T47D (cell line): ENCODE measurements at places on chromosomes 1 and 21.

DNA sequence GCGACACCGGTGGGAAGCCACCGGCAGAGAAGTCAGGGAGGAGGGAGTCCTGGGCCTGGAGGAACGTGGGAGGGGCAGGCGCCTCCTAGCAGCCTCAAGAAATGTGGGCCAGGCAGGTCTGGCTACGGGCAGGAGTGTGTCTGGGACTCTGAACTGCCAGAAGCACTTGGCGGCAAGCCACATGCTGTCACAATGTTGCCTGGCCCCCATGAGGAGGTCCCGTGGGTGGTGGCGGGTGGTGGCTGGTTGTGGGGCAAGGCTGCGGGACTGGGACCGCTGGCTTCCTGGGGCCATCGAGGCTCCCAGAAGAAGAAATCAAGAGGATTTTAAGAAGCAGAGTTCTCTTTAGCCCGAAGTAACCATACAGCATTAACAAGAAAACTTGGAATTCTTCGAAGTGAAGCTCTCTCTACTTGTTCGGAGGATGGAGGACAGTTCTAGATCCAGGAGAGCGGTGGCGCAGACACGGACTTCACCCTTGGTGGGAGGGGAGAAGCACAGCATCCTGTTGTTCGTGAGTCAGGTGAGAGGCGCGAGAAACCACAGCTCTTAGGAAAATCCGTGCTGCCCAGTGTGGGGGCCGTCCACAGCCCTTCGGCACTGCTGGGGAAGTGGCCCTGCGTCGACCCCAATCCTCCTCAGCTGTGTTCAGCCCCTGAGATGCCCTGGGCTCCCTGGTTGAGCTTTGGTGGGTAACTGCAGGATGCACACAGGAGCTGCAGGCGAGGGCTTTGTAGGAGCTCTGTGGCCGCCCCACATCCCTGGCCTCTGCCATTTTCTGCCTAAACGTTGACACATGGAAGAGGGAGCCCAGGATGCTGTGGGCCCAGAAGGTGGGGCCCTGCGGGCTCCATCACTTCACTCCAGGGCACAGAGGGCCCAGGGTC is 12.4 kb downstream of the SKI start:
- DNase-seq: no peak

GRCh38 chr1:41807390-41807789 is 111.3 kb downstream of the HIVEP3 start:
- DNase-seq: no peak

GRCh38 chr1:113669988-113670387 is 89.3 kb downstream of the PHTF1 start:
- DNase-seq: no peak

DNA sequence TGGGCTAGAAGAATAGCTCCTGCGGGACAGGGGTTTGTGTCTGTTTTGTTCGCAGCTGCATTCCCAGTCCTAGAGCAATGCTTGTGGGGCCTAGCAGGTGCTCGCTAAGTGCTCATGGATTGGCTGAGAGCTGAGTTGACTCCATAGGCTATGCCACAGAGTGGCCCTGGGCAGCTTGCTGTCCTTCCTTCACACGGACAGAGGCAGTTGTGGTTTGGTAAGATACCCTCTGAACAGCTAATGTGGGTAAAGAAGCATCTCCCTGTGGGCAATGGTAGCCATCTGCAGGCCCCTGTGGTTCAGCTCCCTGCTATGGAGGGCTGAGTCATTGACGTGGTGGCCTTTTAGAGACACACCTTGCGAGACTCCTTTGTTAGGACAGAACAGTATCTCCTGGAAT is 23.5 kb upstream of the LBR start:
- no peak for DNase-seq

DNA sequence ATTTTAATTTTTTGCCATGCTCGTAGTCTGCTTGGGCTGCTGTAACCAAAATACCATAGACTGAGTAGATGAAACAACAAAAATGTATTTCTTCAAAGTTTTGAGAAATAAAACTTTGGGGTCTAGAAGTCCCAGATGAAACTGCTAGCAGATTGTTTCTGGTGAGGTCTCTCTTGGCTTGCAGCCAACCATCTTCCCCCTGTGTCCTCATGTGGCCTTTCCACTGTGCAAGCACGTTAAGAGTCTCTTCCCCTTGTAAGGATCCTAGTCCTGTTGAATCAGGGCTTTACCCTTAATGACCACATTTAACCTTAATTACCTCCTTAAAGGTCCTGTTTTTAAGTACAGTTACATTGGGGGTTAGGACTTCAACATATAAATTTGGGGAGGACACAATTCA is 86.6 kb downstream of the PTBP2 start:
- DNase-seq: no peak

DNA sequence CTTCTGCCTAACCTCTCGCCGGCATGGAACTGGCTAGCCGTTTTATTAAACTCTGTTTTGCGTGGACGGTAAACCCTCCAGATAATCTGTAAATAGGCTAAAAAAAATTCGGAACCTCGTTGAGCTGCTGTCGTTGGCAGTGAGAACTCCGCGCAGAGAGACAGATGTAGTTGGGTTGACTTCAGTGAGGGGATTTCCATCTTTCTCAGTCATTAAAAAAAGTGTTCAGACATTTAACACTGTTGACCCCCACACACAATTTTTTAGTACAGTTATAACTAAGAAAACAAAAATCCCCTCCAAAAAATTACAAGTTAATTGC is 464 bp downstream of the PARK7 start:
- no peak for DNase-seq

GRCh38 chr1:170856455-170856854 is 78.9 kb upstream of the MROH9 start:
- DNase-seq: no peak

DNA sequence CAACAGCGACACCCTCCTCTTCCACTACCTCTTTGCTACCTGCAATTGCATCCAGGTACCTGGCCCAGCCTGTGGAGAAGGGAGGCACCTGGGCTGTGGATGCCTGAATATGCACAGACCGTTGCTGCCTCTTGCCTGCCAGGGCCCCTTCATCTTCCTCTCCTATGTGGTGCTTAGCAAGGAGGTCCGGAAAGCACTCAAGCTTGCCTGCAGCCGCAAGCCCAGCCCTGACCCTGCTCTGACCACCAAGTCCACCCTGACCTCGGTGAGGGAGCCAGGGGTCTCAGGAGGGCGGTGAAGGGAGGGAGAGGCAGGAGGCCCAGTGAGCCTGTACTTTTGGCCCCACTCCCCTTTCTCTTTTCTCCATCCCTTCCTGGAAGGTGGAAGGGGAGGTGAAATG is 11.5 kb downstream of the PSRC1 start:
- no peak for DNase-seq

DNA sequence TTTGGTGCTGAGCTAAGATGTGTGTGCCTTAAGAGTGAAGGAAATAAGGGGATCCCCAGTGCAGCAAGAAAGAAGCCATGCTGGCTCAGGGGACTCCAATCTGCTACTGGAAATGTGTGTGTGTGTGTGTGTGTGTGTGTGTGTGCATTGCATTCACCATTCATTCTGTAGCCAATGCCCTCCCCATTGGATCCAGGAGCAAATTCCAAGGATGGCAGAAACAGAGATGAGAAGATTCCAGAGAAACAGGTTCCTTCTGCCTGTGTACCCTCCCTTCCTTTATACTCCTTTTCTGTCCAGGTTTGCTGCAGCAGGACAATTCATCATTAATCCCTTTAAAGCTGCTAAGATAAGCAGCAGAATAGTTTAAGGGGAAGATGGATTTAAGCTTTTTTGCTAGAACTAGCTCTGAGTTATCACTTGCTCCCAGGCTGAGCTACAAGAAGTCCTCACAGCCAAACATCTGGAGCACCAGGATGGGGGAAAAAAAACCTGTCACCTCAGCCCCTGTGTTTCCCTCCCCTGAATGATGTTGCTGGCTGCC is 3.2 kb downstream of the SLC6A17 start:
- DNase-seq: peak; percentile 35

GRCh38 chr21:38220270-38220737 is 36.5 kb upstream of the KCNJ15 start:
- DNase-seq: no peak

GRCh38 chr1:214524824-214525223 is 26.6 kb downstream of the PTPN14 start:
- DNase-seq: no peak

DNA sequence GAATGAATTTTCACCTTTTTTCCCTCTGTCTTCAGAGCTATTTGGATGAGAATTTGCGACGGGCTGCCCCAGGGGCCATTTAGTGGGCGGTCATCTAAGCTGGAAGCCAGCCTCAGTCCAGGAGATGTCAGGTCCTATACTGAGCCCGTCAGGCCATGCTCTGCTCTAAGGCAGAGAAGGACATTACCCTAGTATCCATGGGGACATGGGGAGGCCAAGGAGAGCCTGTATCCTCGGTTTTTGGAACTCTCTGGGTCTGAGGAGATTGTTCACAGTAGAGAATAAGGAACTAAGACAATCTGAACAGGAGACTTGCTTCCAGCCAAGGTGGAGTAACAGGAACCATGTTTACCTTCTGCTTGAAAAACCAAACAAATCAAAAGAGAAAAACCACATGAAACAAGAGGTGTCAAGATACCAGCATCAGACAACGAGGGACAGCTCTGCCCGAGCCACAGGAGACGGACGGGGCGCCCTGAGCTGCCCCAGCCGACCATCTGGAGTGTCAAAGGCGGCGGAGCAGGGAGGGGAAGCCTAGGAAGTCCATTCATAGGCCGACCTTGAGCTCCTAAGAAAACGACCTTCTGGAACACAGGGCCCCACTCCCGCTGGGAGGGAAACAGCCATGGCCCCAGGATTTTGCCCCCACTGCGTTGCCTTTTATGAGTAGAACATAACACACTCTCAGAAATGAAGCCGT is 20.0 kb upstream of the ADARB1 start:
- no peak for DNase-seq

- DNase-seq: no peak
These were observed 61.5 kb downstream of the GLIS1 start for GRCh38 chr1:53677486-53677885.

DNA sequence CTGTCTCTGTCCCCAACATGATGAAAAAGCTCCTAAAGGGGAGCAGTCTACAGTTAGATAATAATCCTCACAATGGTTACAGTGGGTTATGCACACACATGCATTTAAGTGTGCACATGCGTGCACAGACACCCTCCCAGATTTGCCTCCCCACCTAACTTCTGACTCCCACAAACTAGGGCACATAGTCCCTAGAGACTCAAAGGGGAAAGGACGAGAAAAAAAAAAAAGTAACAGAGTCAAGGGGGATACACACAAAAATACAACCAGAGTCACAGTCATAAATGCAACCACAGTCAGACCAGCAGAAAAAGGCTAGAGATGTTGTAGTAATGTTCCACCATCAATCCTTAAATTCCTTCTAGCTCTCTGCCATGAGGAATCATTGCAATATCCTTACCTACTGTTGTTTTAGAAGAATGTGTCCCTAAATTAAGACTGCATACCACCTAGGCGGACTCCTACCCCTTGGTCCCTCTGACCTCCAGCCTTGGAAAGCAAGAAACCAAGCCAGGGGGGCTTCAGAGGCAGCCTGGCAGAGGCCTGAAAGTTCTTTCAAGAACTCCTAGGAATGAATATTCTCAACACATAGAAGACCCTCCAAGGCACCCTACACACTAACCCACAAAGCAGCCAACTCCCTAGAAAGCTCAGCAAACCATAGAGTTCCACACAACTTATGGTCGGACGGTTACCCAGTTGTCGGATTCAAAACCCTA is 1.3 kb downstream of the CRTC2 start:
- DNase-seq: no peak

DNA sequence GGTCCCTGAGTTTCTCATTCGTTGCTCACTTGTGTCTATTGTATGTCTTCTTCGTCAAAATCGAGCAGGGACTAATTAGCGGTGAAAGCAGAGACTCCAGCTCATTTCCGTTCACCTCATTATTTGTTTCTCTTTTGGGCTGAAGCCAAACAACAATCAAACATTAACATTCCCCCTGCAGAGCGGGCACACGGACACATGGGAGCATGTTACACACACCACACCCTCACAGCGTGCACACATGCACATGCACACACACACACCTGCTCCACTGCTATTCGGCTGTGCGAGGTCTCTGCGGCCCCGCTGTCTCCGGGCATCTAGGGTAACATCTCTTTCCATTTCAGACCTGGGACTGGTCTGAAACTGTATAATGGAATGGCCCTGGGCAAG is 58.5 kb upstream of the LRRC8D start:
- no peak for DNase-seq

DNA sequence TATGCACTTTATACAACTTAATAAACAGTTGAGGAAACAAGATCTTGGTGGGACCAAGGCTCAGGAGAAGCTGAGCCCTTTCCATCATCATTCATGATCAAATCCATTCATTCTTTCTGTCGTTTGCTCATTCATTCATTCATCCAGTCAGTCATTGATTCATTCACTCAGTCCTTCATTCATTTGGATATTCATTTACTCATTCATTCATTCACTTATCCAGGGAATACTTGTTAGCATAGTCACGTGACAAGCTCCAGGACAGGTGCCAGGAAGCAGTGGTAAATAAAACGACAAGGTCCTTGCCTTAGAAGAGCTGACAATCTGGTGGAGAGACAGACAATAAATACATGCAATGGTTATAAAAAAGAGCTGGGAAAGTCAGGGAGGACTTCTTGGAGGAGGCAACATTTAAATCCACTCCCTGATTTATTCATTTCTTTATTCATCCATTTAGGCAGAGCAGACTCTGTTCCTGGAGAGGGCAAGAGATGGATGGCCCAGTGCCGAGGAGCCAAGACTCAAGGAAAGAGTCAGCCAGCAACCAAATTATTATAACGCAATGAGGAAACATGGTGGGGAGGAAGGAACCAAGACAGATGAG is 74.1 kb upstream of the CASZ1 start:
- DNase-seq: no peak

DNA sequence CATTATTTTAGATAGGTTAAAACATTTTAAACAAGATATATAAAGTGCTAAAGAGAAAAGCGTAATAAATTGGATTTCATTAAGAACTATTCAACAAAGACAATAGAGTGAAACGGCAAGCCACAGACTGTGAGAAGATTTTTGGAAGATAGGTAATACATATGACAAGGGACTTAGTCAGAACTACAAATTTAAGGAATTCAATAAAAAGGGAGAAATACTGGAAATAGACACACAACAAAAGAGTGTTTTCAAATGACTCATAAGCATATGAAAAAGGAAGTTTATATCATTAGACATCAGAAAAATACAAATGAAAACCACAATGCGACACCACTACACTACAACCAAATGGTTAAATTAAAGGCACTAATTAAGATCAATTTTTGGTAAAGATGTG is 90.5 kb downstream of the GDAP2 start:
- no peak for DNase-seq

- DNase-seq: no peak
These were observed 18.2 kb downstream of the DNALI1 start for GRCh38 chr1:37574834-37575480.

- DNase-seq: no peak
These were observed 144.6 kb downstream of the LRRIQ3 start for GRCh38 chr1:74053407-74053806.

- DNase-seq: no peak
These were observed 74.2 kb downstream of the PTPN14 start for GRCh38 chr1:214476986-214477870.

GRCh38 chr1:226981386-226981817 is 41.3 kb downstream of the COQ8A start:
- no peak for DNase-seq
